NCI-H1417 (cell line): ENCODE measurements at places on chromosomes 5 and 9.

- no peak for DNase-seq
These were observed 167.5 kb upstream of the CLINT1 start for GRCh38 chr5:158026304-158027031.

- DNase-seq = no peak
These were observed 37.2 kb downstream of the THBS4 start for GRCh38 chr5:80072103-80073073.

- no peak for DNase-seq
These were observed 36.5 kb downstream of the PALM2AKAP2 start for GRCh38 chr9:109816490-109816889.

DNA sequence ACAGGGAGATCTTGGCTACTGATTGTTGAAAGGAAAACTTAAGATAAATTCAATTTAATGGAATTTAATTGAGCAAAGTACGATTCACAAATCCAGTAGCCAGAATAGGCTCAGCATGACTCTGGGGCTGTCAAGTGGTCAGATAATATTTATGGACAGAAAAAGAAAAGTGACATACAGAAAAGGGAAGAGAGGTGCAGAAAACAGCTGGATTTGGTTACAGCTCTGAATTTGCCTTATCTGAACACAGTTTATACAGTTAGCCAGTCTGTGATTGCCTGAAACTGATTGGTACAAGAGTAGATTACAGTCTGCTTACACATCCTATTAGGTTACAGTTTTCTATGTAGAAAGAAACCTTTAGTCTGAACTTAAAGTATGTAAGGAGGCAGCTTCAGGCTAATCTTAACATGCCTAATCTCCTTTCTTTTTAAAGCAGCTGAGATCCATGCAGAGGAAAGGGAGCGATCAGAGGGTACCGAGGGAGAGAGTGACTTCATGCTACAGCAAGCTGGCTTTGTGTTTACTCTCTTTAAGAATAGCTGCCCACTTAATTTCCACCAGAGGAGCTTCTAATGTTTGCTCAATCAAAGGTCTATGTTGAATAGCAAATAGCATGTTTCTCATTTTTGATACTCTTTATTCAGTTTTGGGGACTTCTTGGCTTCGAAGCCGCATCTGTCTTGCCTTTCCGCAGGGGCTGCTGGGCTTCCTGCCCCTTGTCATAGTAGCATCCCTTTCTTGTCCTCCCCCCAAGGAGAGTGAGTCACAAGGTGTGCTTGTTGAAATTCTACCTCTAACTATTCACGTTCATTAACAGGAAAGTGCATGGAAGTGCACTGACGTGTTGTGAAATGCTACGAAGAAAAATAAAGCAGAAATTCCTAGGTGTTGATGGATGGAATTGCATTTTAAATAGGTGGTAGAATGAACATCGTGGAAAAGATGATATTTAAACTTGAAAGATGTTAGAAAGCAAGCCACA, 761.2 kb downstream of the TAF11L14 start:
- DNase-seq = peak; percentile 54

DNA sequence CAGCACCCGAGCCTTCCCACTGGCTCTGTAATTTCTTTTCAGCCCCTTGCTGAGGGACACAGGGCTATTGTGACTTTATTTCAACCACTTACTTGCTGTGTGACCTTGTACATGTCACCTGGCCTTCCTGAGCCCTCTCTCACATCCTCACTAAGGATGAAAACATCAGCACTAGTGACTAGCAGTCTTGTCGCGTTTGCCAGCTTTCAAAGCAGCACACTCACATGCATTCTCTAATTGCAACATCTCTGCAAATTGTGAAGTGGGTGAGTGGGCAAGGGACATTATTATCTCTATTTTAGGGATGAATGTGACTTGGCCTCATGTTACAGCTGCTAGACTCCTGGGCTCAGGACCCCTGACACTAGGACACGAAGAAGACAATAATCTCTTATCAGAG, 144.5 kb downstream of the SEC61B start:
- no peak for DNase-seq

- DNase-seq = no peak
These were observed 21.0 kb upstream of the TOR1B start for GRCh38 chr9:129781981-129782380.
